Cerebellum (tissue), 4 donors: ENCODE measurements at places on chromosomes 2 and 18.

DNA sequence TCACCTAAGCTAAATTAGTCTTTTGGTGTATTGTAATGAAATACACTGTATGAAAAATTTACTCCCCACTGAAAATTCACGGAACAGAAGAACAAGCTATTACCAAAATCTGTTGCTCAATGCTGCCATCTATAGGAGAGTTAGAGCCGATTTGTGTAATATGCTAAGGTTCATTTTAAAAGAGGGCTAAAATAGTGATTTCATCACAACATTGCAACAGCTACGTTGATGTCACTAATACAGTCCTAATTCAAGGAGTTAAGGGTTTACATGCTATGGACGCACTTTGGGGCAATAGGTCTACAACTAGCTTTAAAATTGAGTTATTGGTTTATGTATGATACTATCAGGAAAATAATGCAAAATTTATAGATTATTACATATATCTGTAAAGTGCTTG, 3.0 kb upstream of the IRS1 start:
- DNase-seq = peak; percentile 70

DNA sequence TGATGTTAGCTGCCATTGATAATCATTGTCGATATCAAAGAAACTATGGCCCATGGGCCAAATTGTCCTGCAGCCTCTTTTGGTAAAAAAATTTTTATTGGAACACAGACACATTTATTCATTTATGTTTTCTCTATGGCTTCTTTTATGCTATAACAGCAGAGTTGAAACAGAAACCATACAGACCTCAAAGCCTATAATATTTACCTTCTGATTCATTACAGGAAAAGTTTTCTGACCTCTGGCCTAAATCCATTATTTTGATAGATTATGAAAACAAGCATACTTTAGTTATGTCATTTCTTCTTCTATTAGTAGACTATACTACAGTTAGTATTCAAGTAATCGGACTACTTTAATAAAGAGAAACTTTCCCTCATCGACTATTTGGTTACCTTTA, 349.7 kb upstream of the GALNT5 start:
- DNase-seq = no peak

DNA sequence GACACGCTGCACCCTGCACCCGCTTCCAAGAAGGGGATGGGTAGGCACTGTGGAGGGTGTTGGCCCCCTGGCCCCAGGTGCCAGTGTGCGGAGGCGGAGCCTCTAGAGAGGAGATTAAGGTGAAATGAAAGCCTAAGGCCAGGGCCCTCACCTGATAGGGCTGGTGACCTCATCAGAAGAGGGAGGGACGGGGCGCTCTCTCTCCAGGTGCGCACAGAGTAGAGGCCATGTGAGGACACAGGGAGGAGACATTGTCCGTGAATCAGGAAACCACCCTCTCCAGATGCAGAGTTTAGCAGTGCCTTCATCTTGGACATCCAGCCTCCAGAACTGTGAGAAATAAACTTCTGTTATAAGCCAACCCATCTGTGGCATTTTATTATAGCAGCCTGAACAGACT, 62.3 kb downstream of the PSMG2 start:
- DNase-seq = no peak

DNA sequence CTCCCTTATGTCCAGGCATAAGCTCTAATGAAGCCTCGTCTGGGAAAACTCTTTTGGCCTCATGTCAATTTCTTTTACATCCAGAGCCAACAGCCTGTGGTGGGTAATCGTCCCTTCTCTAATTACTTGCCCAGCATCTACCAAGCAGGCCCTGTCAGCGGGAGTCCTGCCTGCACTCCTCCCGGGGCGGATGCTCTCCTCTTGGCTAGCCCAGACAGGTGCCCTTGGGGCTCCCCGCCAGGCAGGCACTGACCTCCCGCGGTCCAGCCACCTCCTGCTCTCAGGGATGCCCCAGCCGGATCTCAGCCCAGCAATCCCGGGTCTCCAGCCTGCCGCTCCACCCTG, 74.2 kb downstream of the NCAPH start:
- peak; percentile 30 for DNase-seq

GRCh38 chr18:13804305-13804704, 19.6 kb upstream of the MC5R start:
- no peak for DNase-seq

DNA sequence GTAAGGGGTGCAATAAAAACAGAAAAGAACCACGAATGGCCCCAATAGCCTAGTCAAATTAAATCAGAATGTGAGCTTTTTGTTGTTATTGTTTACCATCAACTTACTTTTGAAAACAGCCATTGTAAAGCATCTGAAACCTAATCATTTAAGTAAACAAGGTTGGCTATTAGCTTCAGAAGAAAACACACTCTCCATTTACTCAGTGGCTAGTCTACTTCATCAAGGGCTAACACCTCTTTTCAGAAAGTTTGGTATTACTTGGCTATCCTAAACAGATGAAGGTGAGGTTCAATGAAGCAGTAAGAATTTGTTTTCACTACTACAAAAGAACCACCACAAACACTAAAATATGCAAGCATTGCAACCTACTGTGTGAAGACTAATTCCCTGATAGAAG, 398.0 kb downstream of the CDH2 start:
- no peak for DNase-seq

DNA sequence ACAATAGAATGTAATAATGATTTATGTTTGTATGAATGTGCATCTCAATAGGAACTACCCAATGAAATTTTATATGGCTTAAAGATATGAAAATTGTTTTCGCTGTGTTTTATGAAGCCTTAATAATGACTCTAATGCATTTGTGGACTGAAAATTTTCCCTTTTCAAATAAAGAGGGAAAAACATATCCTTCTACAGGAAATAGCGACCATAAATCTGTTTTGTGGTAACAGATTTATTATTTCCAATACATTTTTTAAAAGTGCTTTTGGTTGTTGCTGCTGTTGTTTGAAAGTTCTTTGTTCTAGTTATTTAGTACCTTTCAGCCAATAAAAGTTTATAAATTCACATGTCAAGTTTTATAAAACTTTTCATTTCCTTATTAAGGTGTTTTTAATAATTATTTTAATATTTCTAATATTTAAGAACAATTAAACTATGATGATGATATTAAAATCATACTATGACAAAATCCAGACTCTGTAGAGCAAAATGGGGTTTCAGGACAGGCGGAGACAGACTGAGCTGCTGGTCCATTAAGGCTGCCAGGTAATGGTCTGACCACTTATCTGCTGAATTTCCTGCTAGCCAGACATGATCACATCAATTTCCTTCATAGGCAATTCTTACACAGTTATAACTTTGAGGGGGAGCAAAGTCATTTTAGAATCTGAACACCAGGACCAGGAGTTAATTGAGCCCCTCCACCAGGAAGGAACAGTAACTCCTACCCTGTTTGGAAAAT, 65.7 kb upstream of the NEUROD1 start:
- no peak for DNase-seq

DNA sequence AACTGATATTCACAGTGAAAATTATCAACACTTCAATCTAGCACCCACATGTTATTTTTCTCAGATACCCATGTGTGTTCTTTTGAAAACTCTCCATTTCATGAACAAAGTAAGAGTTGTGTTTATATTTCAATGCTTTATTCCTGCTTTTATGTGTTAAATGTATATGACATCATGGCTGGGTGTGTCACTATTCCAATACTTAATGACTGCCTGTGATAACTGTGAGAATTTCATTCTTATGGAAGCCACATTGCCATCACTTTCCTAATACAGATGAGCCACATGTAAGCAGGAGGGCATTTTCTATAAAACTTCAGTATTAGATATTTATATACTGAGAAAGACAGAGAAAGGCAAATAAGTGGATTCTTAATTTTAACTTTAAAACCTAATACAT, 100.4 kb upstream of the FIGN start:
- no peak for DNase-seq

GRCh38 chr2:158815658-158816057, 20.5 kb downstream of the DAPL1 start:
- no peak for DNase-seq

- no peak for DNase-seq
Measured at GRCh38 chr2:154452471-154452870, 246.0 kb upstream of the KCNJ3 start.

DNA sequence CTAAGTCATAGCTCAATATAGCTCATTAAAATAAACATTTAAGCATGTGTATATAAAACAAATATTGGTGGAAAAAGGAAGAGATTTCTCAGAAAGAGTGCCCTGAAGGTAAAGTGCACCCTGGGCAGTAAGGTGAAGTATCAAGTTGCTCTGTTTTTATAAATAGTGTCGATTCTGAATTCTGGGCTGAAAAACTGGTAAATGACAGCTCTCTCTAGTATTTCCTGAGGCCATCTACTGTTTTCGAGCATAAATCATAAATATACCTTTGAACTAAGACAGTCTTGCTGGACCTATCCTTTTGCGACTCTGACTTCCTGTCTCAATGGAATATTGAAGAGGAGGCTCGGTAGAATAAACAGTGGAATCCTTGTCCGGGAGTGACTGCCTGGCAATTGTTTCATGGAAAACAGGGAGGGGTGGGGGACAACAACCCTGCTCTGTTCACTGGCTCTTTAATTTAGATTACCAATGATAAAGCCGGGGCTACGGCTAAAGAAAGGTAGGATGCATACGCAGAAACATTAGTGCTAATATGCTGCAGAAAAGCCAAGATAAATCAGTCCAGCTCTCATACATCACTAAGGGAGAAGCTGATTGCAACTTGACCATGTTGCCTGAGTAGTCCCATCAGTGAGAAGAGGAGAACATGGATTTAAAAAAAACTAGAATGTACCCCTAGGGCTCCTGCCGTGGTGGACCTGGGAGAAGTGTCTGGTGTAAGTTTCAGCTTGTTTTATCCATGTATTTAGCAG, 124.1 kb downstream of the RAPGEF4 start:
- DNase-seq = no peak

- no peak for DNase-seq
Measured at GRCh38 chr18:573385-573784, 6.8 kb upstream of the CETN1 start.

GRCh38 chr2:88230911-88231310, 60.8 kb downstream of the THNSL2 start:
- DNase-seq = no peak

GRCh38 chr18:77178559-77178958, 46.0 kb upstream of the MBP start:
- DNase-seq = no peak

- no peak for DNase-seq
Measured at GRCh38 chr2:62197925-62198633, 2.2 kb downstream of the B3GNT2 start.

- no peak for DNase-seq
Measured at GRCh38 chr2:102126169-102126568, 16.4 kb upstream of the IL1R1 start.

DNA sequence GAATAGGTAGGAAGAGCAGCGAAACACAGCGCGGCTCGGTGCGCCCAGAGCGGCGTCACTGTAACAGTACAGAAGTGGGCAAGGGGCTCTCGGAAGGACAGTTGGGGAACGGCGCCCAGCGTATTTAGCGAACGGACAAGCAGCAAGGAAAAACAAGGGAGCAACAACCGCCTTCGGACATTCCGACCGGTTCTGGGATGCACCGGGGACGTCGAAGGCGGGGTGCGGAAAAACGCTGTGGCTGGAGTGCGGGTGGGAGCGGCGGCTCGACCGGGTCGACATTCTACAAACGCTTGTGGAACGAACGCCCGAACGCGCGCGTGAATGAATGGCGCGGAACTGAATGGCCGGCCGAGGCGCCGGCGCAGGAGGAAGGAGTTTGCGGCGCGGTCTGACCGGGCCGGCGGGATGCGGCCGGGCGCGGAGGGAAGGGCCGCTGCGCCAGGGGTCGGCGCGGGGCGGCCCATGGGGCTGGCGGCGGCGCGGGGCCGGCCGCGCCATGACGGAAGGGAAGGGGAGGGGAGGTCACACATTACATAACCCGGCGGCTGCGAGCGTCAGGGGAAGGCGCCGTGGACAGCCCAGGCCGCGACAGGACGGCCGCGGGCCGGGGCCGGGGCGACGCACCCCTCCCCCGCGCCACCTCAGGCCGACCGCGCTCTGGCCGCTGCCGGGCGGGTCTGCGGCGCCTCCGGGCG, 605 bp downstream of the REV1 start:
- peak; percentile 81 for DNase-seq

- no peak for DNase-seq
Measured at GRCh38 chr2:234528410-234529148, 31.7 kb upstream of the ARL4C start.

DNA sequence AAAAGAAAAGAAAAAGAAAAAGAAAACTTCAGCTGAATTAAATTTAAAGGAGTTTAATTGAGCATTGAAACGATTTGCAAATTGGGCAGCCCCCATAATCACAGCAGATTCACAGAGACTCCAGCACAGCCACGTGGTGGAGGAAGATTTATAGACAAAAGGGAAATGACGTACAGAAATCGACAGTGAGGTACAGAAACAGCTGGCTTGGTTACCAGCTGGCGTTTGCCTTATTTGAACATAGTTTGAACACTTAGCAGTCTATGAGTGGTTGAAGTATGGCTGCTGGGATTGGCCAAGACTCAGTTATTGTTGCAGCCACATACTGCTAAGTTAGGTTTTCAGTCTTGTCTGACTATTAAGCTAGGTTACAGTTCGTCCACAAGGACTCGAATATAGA, 312.2 kb upstream of the SLC14A2 start:
- DNase-seq = no peak

DNA sequence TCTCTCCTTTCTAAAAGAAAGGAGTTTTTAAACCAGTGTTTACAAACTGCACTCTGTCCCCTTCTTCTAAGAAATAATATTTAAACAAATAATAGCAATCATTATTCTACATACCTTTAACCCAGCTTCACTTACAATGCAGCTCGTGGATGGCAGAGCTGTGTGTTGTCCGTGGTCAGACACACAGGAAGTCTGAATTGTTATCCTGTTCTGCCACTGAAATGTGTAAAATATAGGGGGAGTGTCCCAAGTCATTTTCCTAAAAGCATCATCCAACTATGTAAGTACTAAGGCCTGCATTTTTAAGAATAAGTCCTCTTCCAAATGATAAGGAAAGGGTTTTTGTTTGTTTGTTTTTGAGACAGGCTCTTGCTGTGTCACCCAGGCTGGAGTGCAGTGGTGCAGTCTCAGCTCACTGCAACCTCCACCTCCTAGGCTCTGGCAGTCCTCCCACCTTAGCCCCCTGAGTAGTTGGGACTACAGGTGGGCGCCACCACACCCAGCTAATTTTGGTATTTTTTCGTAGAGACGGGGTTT, 2.7 kb upstream of the PPP4R1 start:
- DNase-seq = no peak
